Activated naive CD8-positive, alpha-beta T cell treated with anti-CD3 and anti-CD28 coated beads, Interleukin-2, amount 50 U/mL, for 24 hours (primary cell): ENCODE measurements at places on chromosomes 2 and 18.

GRCh38 chr2:194090251-194090905 lies 1566.6 kb upstream of the SLC39A10 start:
- DNase-seq, result no peak
- H3K4me1 ChIP-seq, result no peaks in the 10 kb centered on the region
- no peaks in the 10 kb centered on the region for H3K36me3 ChIP-seq
- no peaks in the 10 kb centered on the region for H3K27me3 ChIP-seq

DNA sequence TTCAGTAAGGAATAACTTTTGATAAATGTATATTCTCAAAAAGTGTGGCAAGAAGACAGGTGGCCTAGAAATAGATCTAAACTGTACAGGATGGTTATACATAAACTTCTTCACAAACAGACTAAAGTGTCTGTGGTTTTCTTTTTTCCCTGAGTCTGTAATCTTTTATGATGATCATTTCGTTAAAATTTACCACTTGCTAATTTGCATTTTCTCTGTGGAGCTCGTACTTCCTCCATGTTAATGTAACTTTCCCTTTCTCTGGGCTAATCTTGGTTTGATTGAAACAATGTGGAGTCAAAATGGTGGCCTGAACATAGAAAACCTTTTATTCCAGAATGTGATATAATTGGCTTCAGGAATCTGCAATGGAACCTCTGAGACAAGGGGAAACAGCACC lies 166.2 kb downstream of the FTCDNL1 start:
- H3K27ac ChIP-seq, result no peak overlapping the region
- H3K36me3 ChIP-seq, result no peaks in the 10 kb centered on the region
- H3K4me1 ChIP-seq, result peaks cover 10% of the 10 kb centered on the region
- peaks cover 3% of the 10 kb centered on the region for H3K27me3 ChIP-seq

DNA sequence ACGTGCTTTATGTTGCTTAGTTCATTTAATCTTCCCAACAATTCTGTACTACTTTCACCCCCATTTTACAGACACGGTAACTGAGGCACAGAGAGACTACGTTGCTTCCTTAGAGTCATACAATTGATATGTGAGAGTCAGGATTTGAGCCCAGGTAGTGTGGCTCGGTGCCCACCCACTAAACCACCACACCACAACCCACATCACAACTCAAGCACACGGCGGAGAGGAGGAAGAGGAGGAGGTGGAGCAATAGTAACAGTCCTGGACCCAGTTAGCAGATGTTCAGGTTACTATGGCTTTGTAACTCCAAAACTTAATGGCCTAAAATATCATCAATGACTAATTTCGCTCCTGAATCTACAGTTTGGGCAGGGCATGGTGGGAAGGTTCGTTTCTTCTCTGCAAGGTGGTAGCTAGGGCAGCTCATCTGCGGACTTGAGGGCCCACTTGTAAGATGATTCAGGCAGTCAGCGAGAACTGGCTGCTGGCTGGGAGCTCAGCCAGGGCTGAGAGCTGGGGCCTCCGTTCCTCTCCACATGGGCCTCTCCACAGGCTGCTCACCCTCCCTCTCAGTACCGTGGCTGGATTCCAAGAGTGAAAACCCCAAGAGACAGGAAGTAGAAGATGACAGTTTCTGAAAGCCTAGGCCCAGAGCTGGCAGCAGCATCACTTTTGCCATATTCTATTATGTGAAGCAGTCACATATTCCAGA lies 167.1 kb downstream of the ZFP36L2 start:
- peaks cover 29% of the 10 kb centered on the region for H3K4me1 ChIP-seq
- peak overlapping the region; percentile 83 for H3K27ac ChIP-seq
- H3K4me3 ChIP-seq, result peak overlapping the region; percentile 43
- peaks cover 3% of the 10 kb centered on the region for H3K27me3 ChIP-seq
- peaks cover 5% of the 10 kb centered on the region for H3K36me3 ChIP-seq
- DNase-seq, result peak; percentile 70

- no peak overlapping the region for H3K27ac ChIP-seq
- no peaks in the 10 kb centered on the region for H3K36me3 ChIP-seq
- H3K27me3 ChIP-seq, result no peaks in the 10 kb centered on the region
- H3K4me1 ChIP-seq, result no peaks in the 10 kb centered on the region
Measured at GRCh38 chr18:51716277-51716676, 518.8 kb upstream of the MEX3C start.

GRCh38 chr18:68623342-68623741 lies 91.6 kb downstream of the TMX3 start:
- H3K27me3 ChIP-seq, result no peaks in the 10 kb centered on the region
- DNase-seq, result peak; percentile 22
- H3K27ac ChIP-seq, result no peak overlapping the region
